ENCODE measurements at places on chromosomes 2 and 18.

DNA sequence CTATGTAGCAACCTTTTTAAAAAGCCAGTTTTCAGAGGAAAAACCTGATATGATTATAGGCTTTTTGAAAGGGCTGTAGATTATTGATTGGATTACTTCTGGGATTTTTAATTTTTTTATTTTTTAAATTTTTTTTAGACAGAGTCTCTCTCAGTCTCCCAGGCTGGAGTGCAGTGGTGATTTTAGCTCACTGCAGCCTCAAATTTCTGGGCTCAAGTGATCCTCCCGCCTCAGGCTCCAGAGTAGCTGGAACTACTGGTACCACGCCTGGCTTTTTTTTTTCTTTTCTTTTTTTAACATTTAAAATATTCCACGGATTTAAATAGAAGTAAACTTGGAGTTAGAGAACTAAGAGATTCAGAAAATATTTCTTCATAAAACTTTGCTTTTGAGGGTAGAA, 1.2 kb downstream of the MRPL19 start:
- DNase-seq = no peak
- H3K4me1 ChIP-seq = no peaks in the 10 kb centered on the region
- peaks cover 40% of the 10 kb centered on the region for H3K36me3 ChIP-seq
- H3K27ac ChIP-seq = no peak overlapping the region
- H3K27me3 ChIP-seq = no peaks in the 10 kb centered on the region

GRCh38 chr18:3115447-3116030, 102.6 kb upstream of the LPIN2 start:
- DNase-seq = no peak
- no peaks in the 10 kb centered on the region for H3K36me3 ChIP-seq
- H3K27ac ChIP-seq = no peak overlapping the region
- 0 out of 2 replicates have a peak, but pooled peaks cover 3% of the 10 kb centered on the region for H3K4me1 ChIP-seq
- no peak overlapping the region for H3K4me3 ChIP-seq

GRCh38 chr18:3836483-3837335, 386.7 kb downstream of the TGIF1 start:
- no peak for DNase-seq
- H3K4me3 ChIP-seq = no peak overlapping the region
- H3K36me3 ChIP-seq = no peaks in the 10 kb centered on the region

DNA sequence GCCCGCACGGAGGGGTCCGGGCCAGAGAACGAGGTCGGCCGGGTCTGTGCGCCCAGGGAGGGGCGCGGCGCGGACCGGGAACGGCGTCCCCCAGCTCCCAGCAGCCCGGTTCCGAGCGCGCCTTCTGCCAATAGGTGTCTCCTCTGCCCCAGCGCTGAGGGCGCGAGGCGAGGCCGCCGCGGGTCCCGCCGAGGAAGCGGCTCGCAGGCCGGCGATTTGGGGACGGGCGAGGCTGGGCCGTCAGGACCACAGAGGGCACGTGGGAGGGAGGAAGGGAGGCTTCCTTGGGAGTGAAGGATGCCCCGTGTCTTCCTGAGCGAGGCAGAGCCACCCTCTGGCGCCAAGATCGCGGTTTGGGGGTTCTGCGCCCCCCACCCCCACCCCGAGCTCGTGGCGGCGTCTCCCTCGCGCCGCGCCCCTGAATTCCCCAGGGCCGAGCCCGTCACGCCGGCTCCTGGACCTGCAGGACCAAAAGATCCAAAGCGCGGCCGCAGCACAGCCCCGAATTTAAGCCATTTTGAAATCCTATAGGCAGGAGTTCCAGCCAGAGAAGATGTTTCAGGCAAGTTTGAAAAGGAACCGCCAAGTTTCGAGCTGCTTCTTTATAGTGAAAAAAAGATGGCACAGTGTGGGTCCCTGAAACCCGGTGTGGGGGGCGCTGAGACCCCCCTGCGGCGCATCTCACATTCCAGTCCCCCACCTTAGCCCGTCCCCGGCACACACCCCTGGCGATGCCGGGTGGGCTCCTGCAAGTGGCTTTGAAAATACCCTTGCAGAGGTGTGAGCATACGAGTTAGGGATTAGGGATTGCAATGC, 909 bp downstream of the NFATC1 start:
- peaks cover 54% of the 10 kb centered on the region for H3K27me3 ChIP-seq
- H3K36me3 ChIP-seq = no peaks in the 10 kb centered on the region
- no peak overlapping the region for H3K27ac ChIP-seq
- H3K4me1 ChIP-seq = no peaks in the 10 kb centered on the region
- DNase-seq = no peak
- H3K4me3 ChIP-seq = peak overlapping the region; percentile 22

- H3K36me3 ChIP-seq = peaks cover 19% of the 10 kb centered on the region
- no peak overlapping the region for H3K4me3 ChIP-seq
- DNase-seq = peak; percentile 49
Measured at GRCh38 chr2:152861349-152861942, 143.0 kb downstream of the ARL6IP6 start.

GRCh38 chr2:70431716-70432347, 121.8 kb downstream of the TGFA start:
- no peak overlapping the region for H3K27ac ChIP-seq
- no peak overlapping the region for H3K4me3 ChIP-seq
- no peaks in the 10 kb centered on the region for H3K36me3 ChIP-seq
- no peaks in the 10 kb centered on the region for H3K4me1 ChIP-seq
- DNase-seq = no peak
- no peaks in the 10 kb centered on the region for H3K27me3 ChIP-seq

GRCh38 chr2:225290757-225291400, 108.6 kb upstream of the NYAP2 start:
- H3K4me1 ChIP-seq = no peaks in the 10 kb centered on the region
- no peak overlapping the region for H3K4me3 ChIP-seq
- H3K36me3 ChIP-seq = no peaks in the 10 kb centered on the region
- no peaks in the 10 kb centered on the region for H3K27me3 ChIP-seq

- DNase-seq = no peak
- no peak overlapping the region for H3K27ac ChIP-seq
- no peak overlapping the region for H3K4me3 ChIP-seq
- H3K27me3 ChIP-seq = no peaks in the 10 kb centered on the region
Measured at GRCh38 chr2:240286596-240286995, 146.1 kb upstream of the OTOS start.

- no peaks in the 10 kb centered on the region for H3K27me3 ChIP-seq
- H3K27ac ChIP-seq = no peak overlapping the region
- H3K4me1 ChIP-seq = no peaks in the 10 kb centered on the region
Measured at GRCh38 chr18:57301573-57302559, 50.5 kb upstream of the ST8SIA3 start.

DNA sequence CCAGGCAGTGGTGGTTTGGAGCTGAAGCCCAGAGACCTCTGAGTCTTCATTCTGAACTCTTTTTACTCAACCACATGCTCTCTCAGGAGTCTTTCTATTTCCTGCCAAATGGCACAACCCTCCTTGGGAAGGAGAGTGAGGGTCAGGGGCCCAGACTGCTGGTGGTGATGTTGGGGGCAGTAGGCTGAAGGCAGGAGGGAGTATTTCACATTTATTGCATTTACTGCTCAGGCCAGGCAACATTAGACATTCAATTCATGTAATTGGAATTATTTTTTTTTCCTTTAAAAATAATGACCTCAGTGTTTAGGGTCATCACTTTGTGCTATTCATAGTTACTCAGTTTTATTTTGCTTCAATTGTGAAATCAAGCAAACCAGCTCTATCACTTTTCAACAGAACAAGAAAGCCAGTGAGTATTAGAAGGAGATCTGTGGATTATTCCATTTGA, 311.3 kb upstream of the NT5C1B start:
- H3K27ac ChIP-seq = no peak overlapping the region
- H3K4me1 ChIP-seq = no peaks in the 10 kb centered on the region
- H3K36me3 ChIP-seq = no peaks in the 10 kb centered on the region
- H3K4me3 ChIP-seq = no peak overlapping the region
- DNase-seq = no peak

DNA sequence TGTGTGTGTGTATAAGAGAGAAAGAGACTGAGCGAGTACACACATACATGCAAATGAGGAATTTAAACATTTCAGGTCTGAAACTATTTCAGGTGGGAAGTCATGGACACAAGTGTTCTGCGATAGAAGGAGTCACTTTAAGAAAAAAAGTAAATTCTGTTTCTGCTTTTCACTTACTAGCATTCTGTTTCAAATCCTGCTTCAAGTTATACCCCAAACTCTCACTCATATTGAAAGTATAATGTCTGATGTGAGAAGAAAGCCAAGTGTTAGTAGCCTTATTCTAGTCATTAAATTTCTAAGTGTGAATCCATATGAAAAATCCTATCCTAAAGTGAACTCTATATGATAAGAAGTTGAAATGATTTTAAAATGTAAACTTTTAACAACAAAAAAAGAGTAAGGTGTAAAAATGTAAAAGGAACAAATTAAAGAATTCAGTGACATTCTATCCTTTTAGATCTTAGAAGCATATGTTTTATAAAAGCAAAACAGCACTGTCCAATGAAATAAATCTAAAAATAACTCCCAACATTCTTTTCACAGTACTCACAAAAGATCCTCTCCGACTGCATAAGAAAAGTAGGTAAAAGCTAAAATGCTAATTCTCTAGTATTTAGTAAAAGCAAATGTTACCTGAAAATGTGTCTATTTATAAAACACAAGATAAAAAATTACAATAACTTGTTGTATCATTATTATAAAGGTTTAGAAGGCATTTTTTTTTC, 570.6 kb downstream of the ZEB2 start:
- no peak for DNase-seq
- no peak overlapping the region for H3K4me3 ChIP-seq
- H3K4me1 ChIP-seq = no peaks in the 10 kb centered on the region

- H3K27me3 ChIP-seq = no peaks in the 10 kb centered on the region
- H3K36me3 ChIP-seq = no peaks in the 10 kb centered on the region
- H3K27ac ChIP-seq = no peak overlapping the region
Measured at GRCh38 chr2:64311948-64312621, 141.9 kb upstream of the LGALSL start.

- no peaks in the 10 kb centered on the region for H3K36me3 ChIP-seq
- H3K4me1 ChIP-seq = no peaks in the 10 kb centered on the region
- no peak overlapping the region for H3K27ac ChIP-seq
- H3K4me3 ChIP-seq = no peak overlapping the region
Measured at GRCh38 chr18:76838182-76838581, 15.8 kb downstream of the ZNF236 start.

DNA sequence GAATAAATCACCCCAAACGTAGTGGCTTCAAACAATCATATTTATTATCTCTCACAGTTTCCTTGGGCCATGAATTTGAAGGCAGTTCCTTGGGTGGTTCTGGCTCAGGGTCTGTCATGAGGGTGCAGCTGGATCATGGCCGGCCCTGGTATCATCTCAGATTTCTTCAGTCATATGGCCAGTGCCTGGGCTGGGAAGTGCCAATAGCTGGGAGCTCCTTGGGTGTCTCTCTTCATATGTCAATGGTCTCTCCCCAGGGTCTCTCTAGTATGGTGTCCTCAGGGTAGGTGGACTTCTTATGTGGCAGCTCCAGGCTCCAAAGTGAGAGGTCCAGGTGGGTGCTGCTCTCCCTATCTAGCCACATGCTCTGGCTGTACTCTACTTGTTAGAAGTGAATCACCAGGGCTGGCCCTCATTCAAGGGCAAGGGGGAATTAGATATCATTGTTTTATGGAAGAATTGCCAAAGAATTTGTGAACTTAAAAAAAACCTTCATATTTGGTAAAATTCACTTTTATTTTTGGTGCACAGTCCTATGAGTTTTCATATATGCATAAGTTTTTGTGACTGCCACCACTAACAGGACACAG, 15.4 kb downstream of the FHOD3 start:
- no peak overlapping the region for H3K4me3 ChIP-seq
- H3K36me3 ChIP-seq = peaks cover 3% of the 10 kb centered on the region
- DNase-seq = peak; percentile 5
- no peaks in the 10 kb centered on the region for H3K4me1 ChIP-seq

DNA sequence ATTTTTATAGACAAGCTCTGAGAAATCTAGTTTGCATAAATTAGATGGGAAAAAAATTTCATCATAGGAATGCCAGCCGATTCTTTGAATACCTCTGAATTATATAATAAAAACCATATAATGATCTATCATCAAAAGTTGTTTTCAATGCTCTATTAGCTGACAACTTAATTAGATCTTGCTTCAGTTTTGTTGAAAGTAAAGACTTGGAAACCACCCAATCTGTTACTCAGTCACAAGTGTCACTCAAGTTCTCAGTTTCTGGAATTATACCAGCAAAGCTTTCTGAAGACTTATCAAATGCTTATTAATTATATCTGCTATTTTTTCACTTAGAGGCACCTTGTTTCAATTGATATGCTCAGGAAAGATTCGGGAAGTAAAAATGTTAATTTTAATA, 17.4 kb upstream of the TP53I3 start:
- H3K27me3 ChIP-seq = no peaks in the 10 kb centered on the region
- H3K4me1 ChIP-seq = no peaks in the 10 kb centered on the region
- no peak overlapping the region for H3K27ac ChIP-seq
- no peak for DNase-seq
- peaks cover 4% of the 10 kb centered on the region for H3K36me3 ChIP-seq

- no peaks in the 10 kb centered on the region for H3K36me3 ChIP-seq
- peak overlapping the region; percentile 35 for H3K4me3 ChIP-seq
- peaks cover 18% of the 10 kb centered on the region for H3K4me1 ChIP-seq
- peak overlapping the region; percentile 59 for H3K27ac ChIP-seq
- no peaks in the 10 kb centered on the region for H3K27me3 ChIP-seq
- peak; percentile 98 for DNase-seq
Measured at GRCh38 chr2:148813603-148814065, 61.4 kb upstream of the KIF5C start.

GRCh38 chr2:133266041-133266925, 302.0 kb downstream of the NCKAP5 start:
- DNase-seq = peak; percentile 82
- H3K27me3 ChIP-seq = no peaks in the 10 kb centered on the region
- no peaks in the 10 kb centered on the region for H3K36me3 ChIP-seq
- H3K4me1 ChIP-seq = no peaks in the 10 kb centered on the region
- peak overlapping the region; percentile 82 for H3K4me3 ChIP-seq

DNA sequence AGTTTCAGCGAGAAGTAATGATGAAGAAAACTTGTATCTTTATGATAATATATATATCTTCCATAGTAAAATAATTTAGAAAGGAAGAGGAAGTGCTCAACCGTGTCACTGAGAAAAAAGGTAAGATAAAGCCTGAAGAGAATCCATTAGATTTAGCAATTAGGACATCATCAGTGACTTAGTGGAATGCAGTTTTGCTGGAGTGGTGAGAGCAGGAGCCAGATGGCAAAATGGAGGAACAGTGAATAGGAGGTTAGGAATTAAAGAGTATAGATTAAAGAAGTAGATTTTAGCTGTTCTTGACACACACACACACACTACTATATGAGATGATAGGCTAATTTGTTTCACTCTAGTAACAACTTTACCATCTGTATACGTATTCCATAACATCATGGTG, 157.1 kb upstream of the EPC2 start:
- H3K27ac ChIP-seq = no peak overlapping the region
- H3K36me3 ChIP-seq = peaks cover 8% of the 10 kb centered on the region
- no peaks in the 10 kb centered on the region for H3K4me1 ChIP-seq

GRCh38 chr2:11354363-11355154, 10.1 kb upstream of the ROCK2 start:
- no peak for DNase-seq
- H3K4me3 ChIP-seq = no peak overlapping the region
- no peaks in the 10 kb centered on the region for H3K27me3 ChIP-seq

GRCh38 chr2:139374296-139374850, 594.2 kb upstream of the NXPH2 start:
- peaks cover 9% of the 10 kb centered on the region for H3K36me3 ChIP-seq
- no peaks in the 10 kb centered on the region for H3K27me3 ChIP-seq
- no peak overlapping the region for H3K27ac ChIP-seq

GRCh38 chr2:157413326-157414035, 30.4 kb downstream of the CYTIP start:
- no peak overlapping the region for H3K4me3 ChIP-seq
- H3K36me3 ChIP-seq = no peaks in the 10 kb centered on the region
- H3K27ac ChIP-seq = no peak overlapping the region
- no peak for DNase-seq
- H3K27me3 ChIP-seq = no peaks in the 10 kb centered on the region
- no peaks in the 10 kb centered on the region for H3K4me1 ChIP-seq
